ENCODE measurements at places on chromosomes 16 and 17. TPM values are rescaled to one million over a fixed set of nuclear protein-coding genes. Genes with fewer than 3 reads are reported as not detected.

The NPTX1 gene
- total RNA-seq: 1.1 TPM

The ST6GALNAC1 gene
- 0.15 TPM for total RNA-seq

The STX8 gene
- 50.3 TPM for total RNA-seq

The CDK12 gene
- 57.8 TPM for total RNA-seq

The MPV17L gene
- 10.4 TPM for total RNA-seq

The TEKT1 gene
- total RNA-seq: not detected

The TCAP gene
- total RNA-seq: 1.6 TPM

The KRTAP4-5 gene
- total RNA-seq: not detected

The PMP22 gene
- total RNA-seq: 6.0 TPM

The SMIM22 gene
- not detected for total RNA-seq

The CCDC40 gene
- total RNA-seq: 18.0 TPM

The MRPL28 gene
- 140 TPM for total RNA-seq

The DNAH9 gene
- total RNA-seq: not detected

The SLC38A8 gene
- total RNA-seq: not detected

The CIITA gene
- 0.41 TPM for total RNA-seq

The CDT1 gene
- total RNA-seq: 39.9 TPM

The KRT12 gene
- total RNA-seq: not detected

The KRT17 gene
- 1.9 TPM for total RNA-seq

The FAM234A gene
- 121 TPM for total RNA-seq
